ENCODE measurements at places on chromosomes 3 and 15. TPM values are rescaled to one million over a fixed set of nuclear protein-coding genes. Genes with fewer than 3 reads are reported as not detected.

The ATP13A4 gene
- polyA plus RNA-seq, result 0.18 TPM

The BCHE gene
- 0.70 TPM for polyA plus RNA-seq

DNA sequence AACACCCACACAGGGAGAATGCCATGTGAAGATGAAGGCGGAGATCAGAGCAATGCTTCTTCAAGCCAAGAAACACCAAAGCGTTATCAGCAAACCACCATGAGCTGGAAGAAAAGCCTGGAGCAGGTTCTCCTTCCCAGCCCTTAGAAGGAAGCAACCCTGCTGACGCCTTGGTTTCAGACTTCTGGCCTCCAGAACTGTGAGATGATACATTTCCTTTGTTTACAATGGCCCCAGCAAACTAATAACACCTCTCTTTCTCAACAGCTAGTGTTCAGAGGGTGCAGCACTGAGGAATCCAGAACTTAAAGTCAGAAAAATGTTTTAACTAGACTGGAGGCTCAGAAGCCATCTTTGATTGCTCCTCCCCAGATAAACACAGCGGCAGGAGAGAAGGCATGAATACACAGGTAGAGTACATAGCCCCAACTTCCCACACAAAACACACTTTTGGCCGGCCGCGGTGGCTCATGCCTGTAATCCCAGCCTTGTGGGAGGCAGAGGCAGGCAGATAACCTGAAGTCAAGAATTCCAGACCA is 132.4 kb upstream of the LPP start:
- no peak for DNase-seq

DNA sequence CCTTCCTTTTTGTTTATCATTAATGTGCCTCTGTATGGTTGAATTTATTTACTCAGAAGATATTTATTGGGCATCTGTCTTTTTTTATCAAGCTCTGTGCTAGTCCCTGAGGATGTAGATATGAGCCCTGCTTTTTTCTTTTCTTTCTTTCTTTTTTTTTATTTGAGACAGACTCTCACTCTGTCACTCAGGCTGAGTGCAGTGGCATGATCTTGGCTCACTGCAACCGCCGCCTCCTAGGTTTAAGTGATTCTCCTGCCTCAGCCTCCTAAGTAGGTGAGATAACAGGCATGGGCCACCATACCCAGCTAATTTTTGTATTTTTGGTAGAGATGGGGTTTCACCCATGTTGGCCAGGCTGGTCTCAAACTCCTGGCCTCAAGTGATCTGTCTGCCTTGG is 58.5 kb downstream of the MBNL1 start:
- peak; percentile 17 for DNase-seq

DNA sequence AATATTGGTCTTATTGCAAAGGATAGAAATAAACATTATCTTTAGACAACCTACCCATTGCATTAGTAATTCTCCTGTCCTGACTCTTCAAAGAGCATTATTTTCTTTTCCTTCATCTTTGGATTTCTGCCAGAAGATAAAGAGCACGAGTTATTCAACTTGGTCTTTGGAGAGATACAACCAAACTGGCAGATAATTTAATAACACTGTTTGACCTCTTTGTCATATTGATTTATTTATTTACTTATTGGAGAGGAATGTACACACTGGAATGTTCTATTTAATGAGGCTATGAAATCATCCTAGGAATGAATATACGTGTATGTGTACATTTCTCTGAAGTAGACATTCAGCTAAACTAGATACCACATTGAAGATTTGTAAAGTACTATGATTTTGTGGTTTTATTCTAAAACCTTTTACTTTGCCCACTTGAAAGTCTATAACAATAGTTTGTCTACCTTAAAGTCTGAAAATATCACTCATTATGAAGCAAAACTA is 462.1 kb downstream of the C3orf38 start:
- DNase-seq, result no peak

- DNase-seq, result no peak
Observed at GRCh38 chr15:87121336-87121735, 1041.7 kb downstream of the AGBL1 start.

GRCh38 chr3:128482666-128483656 is 10.0 kb downstream of the GATA2 start:
- DNase-seq, result peak; percentile 60

DNA sequence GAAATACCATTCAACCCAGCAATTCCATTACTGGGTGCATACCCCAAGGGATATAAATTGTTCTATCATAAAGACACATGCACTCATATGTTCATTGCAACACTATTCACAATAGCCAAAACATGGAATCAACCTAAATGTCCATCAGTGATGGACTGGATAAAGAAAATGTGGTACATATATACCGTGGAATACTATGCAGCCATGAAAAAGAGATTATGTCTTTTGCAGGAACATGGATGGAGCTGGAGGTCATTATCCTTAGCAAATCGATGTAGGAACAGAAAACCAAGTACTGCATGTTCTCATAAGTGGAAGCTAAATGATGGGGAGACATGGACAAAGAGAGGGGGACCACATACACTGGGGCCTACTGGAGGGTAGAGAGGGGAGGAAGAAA is 5.5 kb upstream of the MYRIP start:
- no peak for DNase-seq

GRCh38 chr3:3826521-3826920 is 27.3 kb downstream of the LRRN1 start:
- no peak for DNase-seq

Data from psoas muscle (tissue), 8 donors.